ENCODE measurements at places on chromosomes 5 and 9.

- DNase-seq = no peak
Measured at GRCh38 chr9:129370770-129371169, 192.7 kb upstream of the IER5L start.

DNA sequence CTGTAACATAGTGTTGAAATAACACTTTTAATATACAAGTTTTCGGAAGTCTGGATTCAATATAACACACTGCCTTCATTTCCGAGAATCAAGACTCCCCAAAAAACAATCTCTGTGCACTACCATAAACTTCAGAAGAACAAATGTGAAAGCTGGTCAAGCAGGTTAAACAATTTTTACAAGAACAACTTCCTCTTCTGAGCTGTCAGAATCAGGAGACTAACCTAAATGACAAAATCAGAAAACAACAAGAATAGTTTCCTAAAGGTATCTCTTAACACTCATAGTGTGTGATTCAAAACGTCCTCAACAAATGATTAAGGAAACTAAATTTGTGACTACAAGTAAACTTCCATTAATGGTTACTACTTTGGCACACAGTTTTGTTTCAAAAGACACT, 11.6 kb downstream of the C9orf72 start:
- DNase-seq = no peak

DNA sequence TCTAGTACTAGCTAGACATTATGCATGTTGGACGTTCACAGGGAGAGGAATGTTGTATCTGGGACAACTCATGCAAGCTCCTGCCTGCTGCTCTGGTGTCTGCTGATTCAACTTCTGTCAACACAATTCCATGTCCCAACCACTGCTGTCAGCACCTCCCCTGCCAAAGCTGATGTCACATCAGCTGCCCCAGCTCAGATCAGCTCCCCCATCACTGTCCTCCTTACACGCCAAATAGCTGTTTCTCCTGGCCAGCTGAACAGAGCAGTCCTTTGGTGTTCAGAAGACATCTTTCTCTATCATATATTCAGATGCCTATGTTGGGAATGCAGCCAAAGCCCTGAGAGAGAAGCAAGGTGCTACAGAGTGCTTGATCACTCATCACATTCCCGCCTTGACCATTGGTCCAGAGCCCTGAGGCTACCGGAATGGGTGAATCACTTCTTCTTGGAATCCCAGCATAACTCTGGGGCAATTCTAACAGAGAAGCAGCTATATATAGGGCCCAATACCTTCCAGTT, 223.3 kb downstream of the SEC61B start:
- no peak for DNase-seq

DNA sequence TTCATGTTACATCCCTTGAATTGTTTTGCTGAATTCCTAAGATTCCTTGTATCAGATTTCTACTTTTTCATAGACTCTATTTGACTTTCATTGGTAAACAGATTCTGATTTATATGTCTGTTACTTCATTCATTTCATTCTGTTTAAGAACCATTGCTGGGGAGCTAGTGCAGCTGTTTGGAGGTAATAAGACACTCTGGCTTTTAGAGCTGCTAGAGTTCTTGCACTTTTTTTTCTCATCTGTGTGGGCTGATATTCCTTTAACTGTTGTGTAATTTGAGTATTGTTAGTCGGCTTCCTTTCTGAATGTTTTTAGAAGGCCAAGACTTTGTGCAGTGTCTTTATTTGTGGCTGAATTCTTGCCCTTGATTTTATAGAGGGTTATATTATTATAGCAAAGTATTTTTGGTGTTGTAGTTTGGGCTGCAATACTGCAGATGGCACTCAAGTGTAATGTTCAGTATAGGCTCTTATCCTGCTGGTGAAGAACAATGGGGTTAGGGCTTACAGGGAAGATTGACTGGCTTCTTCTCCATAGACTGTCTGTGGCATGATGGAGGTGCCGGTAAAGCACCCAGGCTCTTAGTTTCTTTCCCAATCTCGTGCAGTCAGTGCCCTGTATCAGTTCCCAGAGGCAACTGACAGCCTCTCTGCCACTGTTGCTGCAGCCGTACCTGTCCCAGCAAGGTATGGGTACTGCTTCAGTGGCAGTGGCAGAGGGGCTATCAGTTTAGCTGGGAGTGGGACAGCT, 162.2 kb downstream of the OXCT1 start:
- DNase-seq = no peak

GRCh38 chr9:93477397-93477796, 24.0 kb upstream of the FAM120AOS start:
- no peak for DNase-seq

GRCh38 chr9:16063241-16063591, 510.4 kb downstream of the CCDC171 start:
- no peak for DNase-seq

DNA sequence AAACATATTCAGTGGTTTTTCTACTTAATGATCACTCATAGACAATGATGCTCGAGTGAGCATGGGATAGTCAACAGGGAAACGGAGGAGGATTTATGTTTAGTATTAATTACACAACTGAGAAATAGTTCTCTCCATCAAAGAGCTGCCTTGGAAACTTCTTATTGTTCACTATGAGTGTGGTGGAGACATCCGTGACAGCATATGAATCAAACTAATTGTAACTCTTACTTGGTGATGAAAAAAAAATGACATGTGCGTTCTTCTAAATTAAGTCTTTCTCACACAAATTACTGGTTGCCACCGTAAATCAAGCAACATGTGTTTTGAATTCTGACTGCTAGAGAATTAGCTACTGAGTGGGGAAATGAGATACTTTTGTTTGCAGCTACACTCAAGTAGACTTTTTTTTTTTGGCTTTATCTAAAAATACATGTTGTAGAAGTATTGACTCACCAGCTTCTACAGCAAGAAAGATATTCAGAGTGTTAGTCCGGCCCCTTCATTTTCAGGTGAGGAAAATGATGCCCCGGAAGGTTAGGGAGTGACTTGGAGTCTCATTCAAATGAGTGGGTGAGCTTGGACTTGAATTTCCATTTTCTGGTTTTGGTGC, 179.4 kb downstream of the CFAP90 start:
- DNase-seq = no peak

DNA sequence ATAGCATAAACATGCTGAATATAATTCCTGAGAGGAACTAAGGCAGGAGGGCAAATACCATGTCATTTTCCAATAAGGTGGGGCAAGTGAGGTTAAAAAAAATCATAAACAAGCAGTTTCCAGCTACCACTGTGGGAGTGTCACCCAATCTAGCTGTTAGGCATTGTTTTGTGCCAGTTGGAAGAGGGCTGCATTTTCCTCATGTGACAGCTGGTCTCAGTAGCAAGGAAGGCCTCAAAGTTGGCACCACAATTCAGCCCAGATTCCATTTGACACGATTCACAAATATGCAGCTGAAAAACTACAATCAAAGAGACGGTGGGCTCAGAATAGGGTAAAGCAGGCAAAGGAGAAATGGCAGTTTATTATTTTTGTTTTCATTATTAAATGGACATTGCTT, 636.1 kb downstream of the KIF4B start:
- DNase-seq = no peak

DNA sequence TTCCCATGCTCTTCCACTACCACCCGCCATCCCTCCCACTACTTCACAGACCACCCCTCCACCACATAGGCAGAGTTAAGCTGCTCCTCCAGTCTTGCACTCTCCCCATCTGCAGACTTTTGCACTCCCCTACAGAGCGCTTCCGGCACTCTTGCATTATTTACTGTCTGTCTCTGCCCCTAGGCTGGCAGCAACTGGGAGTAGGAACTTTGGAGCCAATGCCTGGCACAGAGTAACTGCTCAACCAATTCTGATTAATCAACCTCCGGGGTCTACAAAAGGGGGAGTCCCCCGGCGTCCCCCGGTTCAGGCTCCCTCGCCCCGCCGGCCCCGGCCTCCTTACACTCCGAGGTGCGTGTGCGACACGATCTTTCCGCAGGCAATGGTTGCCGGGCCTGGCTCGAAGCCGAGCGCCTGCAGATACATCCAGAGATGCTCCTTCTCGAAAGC, 498 bp downstream of the HAUS6 start:
- DNase-seq = peak; percentile 3

DNA sequence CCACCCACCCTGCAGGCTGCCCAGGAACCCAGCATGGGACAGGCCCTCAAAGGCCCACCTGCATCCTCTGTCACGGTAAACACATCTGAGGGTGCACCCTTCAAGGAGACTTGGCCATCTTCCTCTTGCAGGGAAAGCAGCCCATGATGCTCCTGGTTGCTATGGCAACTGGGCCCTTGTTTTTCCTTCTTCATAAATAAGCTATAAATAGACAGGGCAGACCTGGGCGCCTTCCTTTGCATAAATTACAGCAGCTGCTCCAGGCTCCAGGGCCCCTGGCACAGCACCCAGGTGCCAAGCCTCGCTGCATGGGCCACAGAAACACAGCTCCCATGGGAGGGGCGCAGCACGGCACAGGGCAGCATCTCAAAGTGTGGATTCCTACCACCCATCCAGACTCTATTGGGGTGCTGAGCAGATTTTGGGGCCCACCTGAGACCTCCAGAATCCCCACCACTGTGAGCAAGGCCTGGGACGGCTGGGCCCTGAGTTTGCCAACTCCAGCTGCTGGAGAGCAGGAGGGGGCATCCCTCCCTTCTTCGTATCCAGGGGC, 5.8 kb upstream of the PSMB7 start:
- DNase-seq = no peak

DNA sequence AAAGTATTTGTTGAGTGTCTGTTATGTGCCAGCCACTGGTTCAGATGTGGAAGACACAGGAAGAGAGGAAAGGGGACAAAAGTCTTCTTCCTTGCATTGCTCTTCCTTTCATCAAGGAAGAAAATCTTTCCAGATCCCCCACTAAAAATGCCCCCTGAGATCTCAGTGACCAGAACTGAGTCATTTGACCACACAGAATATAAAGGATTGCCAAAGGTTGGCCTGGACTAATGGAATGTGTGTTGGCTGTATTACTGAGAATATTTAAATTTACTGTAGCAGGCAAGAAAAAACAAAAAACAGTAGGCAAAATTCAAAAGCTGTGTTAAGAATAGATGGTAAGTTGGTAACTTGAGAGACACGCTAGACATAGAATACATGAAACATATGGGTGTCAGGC, 10.0 kb upstream of the SEPTIN8 start:
- DNase-seq = no peak

DNA sequence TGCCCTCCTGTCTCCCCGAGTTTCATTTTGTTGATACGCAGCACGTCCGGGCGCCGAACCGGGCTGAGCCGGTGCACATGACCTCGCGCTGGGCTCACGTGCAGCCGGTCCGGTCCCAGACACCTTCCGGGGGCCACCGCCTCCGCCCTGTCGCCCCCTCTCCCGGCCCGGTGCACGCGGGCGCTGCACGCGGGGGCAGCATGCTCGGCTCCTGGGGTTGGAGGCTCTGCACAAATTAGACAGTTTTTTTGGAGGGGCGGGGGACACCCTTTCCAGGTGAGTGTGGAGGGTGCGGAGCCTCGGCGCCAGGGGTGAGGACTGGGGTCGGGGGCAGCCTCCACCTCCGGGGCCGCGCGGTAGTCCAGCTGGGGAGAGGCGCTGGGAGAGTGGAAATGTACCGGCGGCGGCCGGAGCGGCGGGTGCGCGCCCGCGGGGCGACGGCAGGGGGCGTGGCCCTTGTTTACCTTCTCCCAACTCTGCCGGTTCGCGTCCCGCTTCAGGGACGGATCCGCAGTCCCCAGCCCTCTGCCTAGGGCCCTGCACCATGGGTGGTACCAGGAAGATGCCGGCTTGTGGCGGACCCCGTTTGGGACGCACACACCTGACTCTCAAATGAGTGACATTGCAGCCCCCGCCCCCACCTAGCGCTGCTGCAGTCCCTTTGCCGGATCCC, 1.1 kb downstream of the JADE2 start:
- peak; percentile 69 for DNase-seq

- no peak for DNase-seq
Measured at GRCh38 chr5:21685522-21685921, 1167.6 kb downstream of the CDH12 start.

DNA sequence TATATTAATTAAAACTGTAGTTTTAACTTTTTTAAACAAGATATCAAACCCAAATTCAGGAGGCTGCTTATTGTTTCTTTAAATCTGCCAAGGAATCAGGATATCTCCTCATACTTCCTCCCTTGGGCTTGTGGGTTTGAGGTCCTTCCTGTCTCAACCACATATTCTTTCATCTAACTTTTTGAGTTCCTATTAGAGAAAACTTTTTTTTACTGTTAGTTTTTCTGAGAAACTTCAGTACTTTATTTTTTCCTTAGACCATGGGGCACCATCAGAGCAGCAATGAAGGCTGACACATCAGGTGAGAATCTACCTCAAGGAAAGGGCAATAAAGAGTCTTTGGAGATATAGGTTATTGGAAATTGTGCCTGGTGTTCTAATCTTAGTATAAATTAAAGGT, 56.7 kb downstream of the TSSK1B start:
- DNase-seq = no peak

- no peak for DNase-seq
Measured at GRCh38 chr5:64876203-64876602, 107.5 kb downstream of the CWC27 start.

GRCh38 chr9:93116072-93116961, 17.7 kb downstream of the NINJ1 start:
- no peak for DNase-seq

- DNase-seq = peak; percentile 21
Measured at GRCh38 chr5:156920042-156920860, 42.8 kb downstream of the TIMD4 start.

DNA sequence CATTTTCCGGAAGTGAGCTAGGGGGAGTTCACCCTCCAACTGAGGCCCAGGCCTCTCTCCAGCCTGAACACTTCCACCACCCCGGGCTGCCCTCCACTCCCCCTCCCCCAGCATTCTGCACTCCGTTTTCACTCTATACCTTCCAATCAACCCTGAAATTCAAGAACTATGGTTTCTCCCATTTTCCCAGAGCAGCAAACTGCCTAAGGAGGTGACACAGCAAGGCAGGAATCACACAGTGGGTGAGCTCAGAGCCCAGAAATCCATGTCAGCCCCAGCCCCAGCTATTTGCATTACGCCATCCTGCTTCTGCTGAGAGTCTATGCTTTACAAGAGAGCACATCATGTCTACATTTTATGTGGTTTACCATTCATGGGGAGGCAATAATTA, 11.9 kb downstream of the MSX2 start:
- DNase-seq = no peak

DNA sequence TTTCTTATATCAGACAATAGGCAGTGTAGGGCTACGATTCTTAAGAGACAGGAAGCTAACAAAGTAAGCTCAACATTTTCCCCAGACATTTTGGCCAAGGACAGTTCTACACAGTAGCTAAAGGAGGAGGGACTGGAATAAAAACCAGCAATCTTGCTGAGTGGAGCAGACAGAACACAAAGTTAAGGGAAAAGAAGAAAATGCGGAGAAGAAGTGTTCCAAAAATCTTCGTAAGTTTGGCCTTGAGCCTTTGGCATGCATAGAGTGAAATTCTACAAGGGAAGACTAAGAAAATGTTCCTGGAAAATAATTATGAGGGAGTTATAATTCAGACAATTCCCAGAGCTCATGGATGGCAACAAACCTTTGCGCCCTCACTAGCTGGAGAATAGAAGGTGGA, 748.0 kb upstream of the CTNND2 start:
- DNase-seq = no peak

GRCh38 chr5:41507501-41507900, 2.9 kb downstream of the PLCXD3 start:
- DNase-seq = no peak

All from stimulated activated CD4-positive, alpha-beta T cell treated with anti-CD3 and anti-CD28 coated beads, Interleukin-4, amount 100 ng/mL, for 4 hours (primary cell).